ENCODE measurements at places on chromosomes 2 and 18.

GRCh38 chr2:165718610-165719210 is 75.3 kb downstream of the GALNT3 start:
- no peak for DNase-seq

DNA sequence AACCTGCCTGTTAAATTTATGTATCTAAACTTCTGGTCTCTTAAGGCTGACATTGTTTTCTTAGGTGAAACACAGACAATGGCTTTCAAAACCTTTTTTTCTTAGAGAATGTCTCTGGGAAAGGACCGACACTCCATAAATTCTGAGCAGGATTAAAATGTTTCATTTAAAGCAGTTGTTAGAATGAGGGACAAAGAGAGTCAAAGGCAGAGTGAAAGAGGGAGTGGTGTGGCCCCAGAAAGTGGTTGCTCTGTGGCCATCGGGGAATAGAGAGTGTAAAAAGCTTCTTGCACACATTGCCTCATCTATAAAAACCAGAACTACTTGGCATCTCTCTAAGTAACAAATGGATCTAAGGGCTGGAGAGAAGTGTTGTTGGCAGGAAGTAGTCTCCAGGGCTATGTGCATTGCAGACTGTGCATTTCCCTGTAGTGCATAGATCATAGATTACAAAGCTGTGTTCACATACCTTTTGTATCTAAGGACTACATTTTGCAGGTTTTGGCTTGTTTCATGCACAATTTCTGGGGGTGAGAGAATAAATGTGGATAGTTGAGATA is 3.6 kb downstream of the RPRM start:
- DNase-seq = no peak

DNA sequence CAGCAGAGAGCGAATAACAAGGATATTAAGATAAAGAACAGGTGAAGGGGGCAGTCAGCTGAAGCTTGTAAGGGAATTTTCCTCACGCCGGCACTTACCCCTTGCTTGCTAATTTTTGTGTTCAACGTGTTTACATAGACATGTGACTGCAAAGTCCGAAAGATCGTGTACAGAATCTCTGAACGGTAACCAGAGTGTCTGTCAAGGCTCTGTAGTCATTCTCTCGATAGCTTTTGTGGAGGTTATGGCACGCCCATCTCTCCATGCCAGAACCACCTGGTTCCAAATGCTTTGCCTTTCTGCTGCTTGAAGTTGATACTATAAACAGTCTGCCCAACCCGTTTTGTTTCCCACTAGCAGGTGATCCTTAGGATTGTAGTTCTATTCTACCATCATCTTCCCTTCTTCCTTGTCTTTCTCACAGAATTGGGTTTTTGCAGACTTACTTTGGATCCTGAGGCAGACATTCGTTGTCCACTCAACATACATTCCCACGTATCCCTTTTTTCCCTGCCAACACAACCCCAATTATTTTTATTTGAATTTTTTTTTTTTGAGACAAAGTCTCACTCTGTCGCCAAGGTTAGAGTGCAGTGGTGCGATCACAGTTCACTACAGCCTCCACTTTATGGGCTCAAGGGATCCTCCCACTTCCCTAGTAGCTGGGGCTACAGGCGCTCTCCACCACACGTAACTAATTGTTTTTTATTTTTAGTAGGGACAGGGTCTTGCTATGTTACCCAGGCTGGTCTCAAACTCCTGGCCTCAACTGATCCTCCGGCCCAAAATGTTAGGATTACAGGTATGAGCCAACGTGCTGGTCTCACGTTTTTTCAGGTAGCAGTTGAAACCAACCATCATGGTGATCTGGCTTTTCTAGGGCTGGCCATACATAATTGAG is 1.3 kb upstream of the USP34 start:
- DNase-seq = peak; percentile 34

DNA sequence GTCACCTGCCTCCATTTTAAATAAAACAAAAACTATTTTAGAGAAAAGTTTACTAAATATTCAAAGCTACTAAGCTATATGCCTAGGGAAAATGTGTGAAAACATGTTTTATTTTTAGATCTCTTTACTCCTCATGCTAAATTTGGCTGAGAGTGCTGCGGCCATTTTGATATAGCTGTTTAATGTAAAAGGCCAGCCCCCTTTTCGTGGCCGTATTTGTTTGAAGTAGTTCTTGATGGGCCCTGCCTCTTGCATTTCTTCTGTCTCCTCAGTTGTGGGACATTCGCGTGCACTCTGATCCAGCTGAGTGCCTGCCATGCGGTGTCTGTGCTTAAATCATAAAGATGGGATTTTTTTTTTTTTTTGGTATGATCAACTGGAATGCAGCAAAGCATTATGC is 64.0 kb downstream of the ZNF407 start:
- no peak for DNase-seq

DNA sequence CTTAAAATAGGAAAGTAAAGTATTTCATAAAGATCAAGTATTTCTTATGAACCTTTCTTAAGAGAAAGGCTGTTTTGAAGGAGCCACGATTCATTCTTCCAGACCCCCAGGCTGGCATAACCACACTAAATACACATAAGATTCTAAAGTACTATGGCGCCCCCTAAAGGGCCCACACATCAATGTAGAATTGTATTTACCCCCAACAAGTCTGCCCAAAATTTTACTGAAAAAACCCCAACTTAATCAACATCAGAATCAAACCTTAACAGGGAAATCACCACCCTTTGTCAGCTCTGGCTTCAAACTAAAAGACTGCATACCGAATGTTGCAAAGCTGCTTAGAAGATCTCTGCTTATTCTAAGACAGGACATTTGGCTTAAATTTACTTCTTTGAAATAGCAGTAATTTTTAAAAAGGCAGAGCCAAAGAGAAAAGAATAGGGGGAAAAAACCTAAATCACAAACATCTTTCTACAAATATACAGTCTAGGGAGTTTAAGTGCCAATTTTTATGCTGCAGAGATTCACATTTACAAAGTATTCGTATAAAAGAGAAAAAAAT is 20.4 kb upstream of the BCL2 start:
- DNase-seq = peak; percentile 47
